Astrocyte of the hippocampus (primary cell): ENCODE measurements at places on chromosomes 4 and X.

GRCh38 chr4:118398226-118399090 lies 45.7 kb upstream of the PRSS12 start:
- DNase-seq = no peak

- DNase-seq = peak; percentile 16
Measured at GRCh38 chr4:113881256-113881655, 98.2 kb downstream of the ARSJ start.

- DNase-seq = no peak
Measured at GRCh38 chr4:123317211-123317610, 79.4 kb upstream of the SPRY1 start.

- DNase-seq = no peak
Measured at GRCh38 chr4:71259911-71260331, 78.9 kb upstream of the SLC4A4 start.

DNA sequence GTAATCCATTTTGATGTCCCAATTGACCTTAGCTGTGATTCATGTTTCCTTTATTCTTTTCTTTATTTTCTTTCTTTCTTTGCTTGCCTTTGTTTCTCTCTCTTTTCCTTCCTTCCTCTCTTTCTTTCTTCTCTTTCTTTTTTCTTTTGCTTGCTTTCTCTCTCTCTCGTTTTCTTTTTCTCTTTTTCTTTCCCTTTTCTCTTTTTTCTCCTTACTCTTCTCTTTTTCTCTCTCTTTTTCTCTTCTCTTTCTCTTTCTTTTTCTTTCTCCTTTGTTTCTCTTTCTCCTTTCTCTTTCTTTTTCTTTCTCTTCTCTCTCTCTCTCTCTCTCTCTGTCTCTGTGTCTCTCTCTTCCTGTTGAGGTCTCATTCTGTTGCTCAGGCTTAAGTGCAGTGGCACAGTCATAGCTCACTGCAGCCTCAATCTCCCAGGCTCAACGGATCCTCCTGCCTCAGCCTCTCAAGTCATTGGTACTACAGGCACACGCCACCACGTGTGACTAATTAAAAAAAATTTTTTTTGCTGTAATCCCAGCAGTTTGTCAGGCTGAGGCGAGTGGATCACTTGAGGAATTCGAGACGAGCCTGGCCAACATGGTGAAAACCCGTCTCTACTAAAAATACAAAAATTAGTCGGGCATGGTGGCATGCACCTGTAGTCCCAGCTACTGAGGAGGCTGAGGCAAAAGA lies 8.0 kb upstream of the DHRSX start:
- DNase-seq = no peak

GRCh38 chrX:70432936-70433847 lies 10.1 kb downstream of the GDPD2 start:
- DNase-seq = no peak

DNA sequence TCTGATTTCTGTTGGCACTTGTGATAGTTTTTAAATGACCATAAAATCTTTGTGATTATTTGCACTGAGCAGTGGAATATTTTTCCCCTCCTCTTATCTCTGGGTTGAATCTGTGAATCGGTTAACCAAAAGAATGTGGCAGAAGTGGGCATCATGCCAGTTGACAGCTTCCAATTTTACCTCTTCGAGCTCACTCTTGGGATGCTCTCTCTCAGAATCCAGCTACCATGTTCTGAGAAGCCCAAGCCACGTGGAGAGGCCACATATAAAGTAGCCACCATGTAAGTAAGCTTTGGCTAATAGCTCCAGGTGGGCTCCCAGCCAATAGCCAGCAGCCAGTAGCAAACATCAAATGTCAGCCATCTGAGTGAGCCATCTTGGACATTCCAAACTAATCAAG lies 12.9 kb upstream of the WDR19 start:
- peak; percentile 58 for DNase-seq

DNA sequence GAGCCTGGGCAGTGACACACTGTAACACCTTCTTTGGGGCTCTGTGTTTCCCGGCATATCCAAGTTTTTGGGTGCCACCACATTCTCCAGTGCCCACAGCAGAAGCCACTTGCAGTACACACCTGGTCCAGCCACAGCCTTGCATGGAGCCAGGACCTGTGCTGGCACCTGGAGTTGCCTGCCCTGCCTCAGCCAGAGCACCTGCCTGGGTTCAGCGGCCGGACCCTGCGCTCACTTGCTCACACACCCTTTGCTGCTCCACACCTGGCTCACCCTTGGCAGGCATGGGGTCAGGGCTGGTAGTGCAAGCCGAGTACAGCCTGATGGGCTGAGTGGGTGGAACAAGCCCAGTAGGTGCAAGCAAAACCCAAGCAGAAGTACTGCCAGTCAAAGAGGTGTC lies 1511.1 kb downstream of the TECRL start:
- DNase-seq = no peak

DNA sequence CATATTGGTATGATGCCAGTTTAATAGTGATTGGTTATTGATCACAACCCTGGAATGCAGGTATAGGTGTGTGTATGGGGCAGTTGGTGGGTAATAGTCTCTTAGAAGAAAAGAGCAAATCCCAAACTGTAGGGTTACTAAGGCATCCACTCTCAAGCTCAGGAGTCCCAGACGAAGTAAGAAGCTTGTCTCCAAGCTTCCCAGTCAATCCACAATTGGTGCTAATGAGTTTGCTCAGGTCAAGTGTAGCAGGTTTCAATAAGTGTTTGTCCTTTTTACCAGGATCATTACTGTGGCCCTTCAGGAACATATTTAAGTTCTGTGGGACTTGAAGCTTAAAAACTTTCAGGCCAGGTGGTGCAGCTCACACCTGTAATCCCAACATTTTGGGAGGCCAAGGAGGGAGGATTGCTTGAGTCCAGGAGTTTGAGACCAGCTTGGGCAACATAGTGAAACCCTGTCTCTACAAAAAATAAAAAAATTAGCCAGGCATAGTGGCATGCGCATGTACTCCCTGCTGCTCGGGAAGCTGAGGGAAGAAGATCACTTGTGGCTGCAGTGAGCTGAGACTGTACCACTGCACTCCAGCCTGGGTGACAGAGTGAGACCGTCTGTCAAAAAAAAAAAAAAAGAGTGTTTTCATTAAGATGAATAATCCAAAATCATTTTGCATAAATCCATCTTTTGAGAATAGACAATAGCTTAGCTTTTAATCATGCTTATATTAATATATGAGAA lies 166.8 kb downstream of the UNC5C start:
- no peak for DNase-seq
